ENCODE measurements at places on chromosomes 6 and 20. TPM values are rescaled to one million over a fixed set of nuclear protein-coding genes. Genes with fewer than 3 reads are reported as not detected.

DAAM2 gene
- 15.7 TPM for total RNA-seq

ZGPAT gene
- 35.5 TPM for total RNA-seq

GNMT gene
- not detected for total RNA-seq

TP53TG5 gene
- 0.14 TPM for total RNA-seq

FAM217A gene
- total RNA-seq = not detected

ENPP4 gene
- 24.0 TPM for total RNA-seq

TXLNB gene
- total RNA-seq = 6.6 TPM

BEND6 gene
- total RNA-seq = 0.79 TPM

EYA4 gene
- 0.27 TPM for total RNA-seq

GMEB2 gene
- 20.3 TPM for total RNA-seq

ESR1 gene
- not detected for total RNA-seq

DNA sequence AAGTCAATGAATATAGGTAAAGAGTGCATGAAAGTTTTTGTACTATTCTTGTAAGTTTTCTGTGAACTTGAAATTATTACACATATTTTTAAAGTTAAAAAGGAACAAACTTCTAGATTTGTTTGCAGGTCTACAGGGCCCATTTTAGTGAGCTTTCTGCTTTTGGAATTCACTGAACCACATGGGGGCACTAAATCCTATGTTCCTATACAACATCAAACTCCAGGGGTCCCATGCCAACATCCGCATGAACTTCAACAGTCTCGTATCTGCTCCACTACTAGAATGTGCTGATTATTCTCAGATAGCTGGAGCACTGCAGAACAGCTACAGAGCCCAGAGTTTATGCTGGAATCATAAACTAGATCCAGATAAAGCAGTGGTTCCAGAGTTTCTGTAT is 347.9 kb upstream of the SPTLC3 start:
- DNase-seq = no peak

DNA sequence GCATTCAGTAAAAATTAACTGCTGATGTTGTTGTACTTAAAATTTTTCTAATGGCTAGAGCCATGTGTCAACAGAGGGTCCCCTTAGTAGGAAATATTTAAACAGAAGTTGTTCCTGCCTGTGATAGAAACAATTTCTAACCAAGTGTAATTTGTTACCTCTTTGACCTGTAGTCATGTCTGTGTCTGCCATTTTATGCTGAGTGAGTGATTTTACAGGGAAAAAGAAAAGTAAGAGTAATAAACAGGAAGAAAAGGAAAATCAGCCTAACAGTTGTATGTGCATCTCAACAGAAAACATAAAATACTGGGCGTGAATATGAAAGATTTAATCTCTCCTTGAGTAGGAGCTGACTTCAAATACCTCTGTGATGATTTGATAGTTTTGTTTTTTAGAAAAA is 172.0 kb downstream of the FARS2 start:
- DNase-seq = no peak

DNA sequence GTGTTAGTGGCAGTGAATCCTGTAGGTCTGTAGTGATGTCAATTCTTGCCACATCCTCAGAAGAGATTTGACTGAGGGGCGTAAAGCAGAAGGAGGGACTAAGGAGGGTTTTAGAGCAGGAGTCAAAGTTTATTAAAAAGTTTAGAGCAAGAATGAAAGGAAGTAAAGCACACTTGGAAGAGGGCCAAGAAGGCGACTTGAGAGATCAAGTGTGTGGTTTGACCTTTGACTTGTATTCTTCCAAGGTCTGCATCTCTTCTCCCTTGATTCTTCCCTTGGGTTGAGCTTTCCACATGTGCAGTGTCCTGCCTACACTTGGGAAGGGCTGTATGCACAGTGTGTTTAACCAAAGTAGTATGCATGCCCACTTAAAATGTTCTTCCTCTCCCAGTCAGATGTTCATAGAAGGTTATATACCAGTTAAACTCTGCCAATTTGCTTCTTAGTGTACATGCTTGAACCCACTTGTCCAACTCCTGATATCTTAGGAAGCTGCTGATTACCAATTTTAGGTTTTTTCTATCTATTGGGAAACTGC is 627.6 kb downstream of the MMUT start:
- no peak for DNase-seq

GRCh38 chr6:63964366-63964765 is 328.8 kb downstream of the PHF3 start:
- no peak for DNase-seq

GRCh38 chr6:87658516-87658915 is 43.5 kb downstream of the AKIRIN2 start:
- no peak for DNase-seq

- DNase-seq = no peak
Observed at GRCh38 chr20:64000906-64001305, 20.0 kb downstream of the PRPF6 start.

DNA sequence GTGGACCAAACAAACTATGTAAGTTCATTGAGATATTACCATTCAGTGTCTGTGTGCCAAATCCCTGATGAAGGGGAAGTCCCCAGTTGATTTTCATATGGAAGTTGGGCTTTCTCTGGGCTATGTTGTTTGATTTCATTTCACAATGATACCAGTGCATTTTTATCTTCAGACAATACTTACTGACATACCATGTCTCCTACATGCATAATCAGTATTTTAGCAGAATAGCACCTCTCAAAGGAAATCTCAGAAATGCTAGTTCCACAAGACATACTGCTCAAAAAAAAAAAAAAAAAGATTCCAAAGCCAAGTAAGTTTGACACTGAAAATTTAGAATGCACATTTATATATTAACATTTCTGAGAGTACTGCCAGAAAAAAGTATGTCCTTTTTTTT is 168.8 kb upstream of the RNF217 start:
- no peak for DNase-seq

- DNase-seq = no peak
Observed at GRCh38 chr20:21266191-21266536, 37.0 kb upstream of the XRN2 start.

- no peak for DNase-seq
Observed at GRCh38 chr6:8686077-8686476, 250.7 kb upstream of the SLC35B3 start.

DNA sequence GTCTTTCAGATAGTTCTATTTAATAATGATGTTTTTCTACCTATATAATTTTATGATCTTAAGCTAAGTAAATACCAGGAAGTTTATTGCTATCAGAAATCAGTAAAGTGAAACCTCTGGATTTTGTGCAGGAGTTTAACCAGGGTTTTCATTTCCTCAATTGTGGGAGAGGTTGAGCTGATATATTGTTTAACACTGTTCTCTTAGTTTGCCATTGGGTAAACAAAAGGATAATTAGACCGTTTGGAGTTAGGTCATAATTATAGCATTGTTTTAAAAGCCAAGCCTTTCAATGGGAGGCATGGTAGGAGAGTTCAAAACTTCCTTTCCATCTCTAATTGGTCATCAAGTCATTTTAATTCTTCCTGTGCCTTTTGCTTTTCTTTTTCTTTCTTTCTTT is 58.7 kb downstream of the STXBP5 start:
- DNase-seq = no peak

- no peak for DNase-seq
Observed at GRCh38 chr6:134478764-134479399, 161.0 kb upstream of the SGK1 start.

DNA sequence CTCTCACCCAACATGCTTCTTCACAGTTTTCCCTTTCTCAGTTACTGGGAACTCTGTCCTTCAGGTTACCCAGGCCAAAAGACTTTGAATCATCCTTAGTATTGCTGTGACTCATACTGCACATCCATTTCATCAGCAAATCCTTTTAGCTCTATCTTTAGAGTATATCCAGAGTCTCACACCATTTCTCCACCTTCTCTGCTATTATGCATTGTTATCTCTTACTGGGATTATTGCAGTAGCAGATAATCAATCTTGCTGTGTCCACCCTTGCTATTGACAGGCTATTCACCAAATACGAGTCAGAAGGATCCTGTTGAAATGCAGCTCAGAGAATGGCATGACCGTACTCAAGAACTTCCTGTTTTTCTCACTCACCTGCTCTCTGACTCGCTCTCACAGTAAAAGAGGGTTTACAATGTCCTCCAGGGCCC is 57.3 kb downstream of the BCKDHB start:
- DNase-seq = no peak

DNA sequence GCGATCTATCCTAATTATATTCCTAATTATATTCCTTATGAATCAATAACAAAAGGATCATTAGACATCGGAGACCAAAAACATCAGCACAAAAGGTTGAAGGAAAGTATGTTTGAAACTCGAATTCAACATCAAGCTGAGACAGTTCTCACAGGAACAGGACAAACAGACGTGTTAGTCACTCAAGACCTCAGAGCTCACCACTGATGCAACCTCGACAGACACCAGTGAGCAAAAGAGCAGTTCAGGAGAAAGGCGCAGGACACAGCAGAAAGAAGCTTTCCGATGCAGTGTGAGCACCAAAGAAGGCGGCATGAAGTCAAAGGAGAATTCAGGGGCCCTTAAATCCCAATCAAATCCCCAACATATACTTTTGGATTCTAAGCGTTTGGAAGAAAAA is 6.3 kb upstream of the RAMACL start:
- DNase-seq = no peak

GRCh38 chr20:51656726-51657260 is 111.4 kb downstream of the ATP9A start:
- no peak for DNase-seq

DNA sequence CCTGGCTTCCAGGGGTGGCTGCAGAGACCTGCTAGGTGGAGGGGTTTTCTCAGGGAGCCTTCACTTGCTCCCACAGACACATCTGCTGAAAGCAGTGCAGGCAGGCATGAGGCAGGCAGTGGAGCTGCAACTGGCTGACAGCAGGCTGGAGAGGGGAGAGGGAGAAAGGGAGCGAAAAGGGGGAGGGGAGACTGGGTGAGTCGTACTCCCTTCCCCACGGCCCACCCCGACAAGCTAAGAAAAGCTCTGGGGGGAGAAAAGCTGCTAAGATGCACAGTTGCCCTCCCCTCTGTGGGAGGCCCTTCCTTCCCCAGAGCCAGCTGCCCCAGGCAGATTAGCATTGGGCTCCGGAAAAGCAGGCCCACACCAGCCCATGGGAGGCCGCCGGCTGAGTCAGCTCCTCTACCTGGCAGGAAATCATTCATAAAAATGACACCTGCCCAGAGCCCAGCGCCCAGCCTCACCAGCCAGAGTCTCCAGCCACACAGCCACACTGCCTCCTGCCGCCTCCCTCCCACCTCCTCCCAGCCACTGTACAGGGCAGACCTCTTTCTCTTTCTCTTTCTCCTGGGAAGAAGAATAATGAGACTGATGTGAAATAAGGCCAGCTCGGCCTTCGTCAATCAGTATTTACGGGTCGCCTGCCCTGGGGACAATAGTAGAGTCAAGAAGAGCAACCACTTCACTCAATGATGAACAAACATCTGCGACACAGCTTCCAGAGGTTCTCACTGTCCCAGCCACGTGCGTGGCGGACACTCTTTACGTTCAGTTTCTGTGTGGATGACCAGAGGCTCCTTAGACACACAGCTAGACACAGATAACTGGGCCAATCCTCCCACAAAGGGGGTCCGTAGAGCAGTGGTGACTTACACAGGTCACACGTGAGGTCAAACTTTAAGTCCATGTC is 7.7 kb upstream of the C20orf203 start:
- no peak for DNase-seq

DNA sequence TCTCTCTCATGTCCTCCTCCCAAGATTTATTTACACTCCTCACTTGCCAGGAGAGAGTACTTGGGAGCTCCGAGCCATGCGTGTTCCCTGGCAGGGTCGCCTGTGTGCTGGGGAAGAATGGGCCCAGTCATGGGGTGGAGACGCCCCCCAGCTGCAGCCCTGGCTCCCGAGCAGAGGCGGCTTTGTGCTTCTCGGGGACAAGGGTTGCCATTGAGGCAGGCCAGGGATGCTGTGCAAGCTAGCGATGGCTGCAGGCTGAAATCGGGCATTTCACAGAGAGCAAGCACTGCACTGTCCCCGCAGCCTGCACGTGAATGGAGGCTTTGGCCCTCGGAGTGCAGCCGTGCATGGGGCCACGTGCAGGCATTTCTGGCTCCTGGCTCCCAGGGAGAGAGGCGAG is 23.8 kb downstream of the PHACTR3 start:
- no peak for DNase-seq

DNA sequence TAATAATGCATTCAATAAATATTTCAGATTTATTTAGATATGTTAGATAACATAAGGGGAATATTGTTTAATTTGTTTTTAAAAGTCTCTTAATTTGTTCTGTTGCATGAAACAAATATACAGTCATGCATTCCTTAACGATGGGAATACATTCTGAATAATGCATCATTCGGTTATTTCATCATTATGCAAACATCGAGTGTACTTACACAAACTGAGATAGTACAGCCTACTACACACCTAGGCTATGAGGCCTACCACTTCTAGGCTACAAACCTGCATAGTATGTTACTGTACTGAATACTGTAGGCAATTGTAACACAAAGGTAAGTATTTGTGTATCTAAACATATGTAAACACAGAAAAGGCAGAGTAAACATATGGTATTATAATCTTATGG is 118.7 kb downstream of the EPHA7 start:
- DNase-seq = no peak

- DNase-seq = no peak
Observed at GRCh38 chr20:52410731-52411234, 219.2 kb upstream of the ZFP64 start.

- no peak for DNase-seq
Observed at GRCh38 chr20:11200423-11200822, 526.6 kb upstream of the JAG1 start.

- DNase-seq = no peak
Observed at GRCh38 chr6:63525186-63525878, 46.9 kb upstream of the LOC128125822 start.

- no peak for DNase-seq
Observed at GRCh38 chr20:50819349-50819748, 24.5 kb downstream of the BCAS4 start.

DNA sequence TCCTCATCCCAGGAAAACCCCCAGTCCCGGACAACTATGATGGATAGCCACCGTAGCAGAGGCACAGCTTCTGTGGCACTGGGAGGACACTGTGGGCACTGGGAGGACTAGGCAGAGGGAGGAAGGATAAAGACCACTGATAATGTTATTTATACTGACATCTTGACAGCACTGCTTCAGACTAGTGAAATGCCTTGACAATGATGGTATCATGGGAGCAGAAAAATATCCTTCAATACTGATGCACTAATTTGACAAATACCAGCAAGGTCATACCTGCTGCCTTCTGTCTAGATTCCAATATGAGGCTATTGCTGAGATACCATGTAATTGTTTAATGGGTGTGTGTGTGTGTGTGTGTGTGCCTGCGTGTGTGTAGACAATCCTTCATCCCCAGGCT is 148.6 kb downstream of the PHACTR1 start:
- no peak for DNase-seq

DNA sequence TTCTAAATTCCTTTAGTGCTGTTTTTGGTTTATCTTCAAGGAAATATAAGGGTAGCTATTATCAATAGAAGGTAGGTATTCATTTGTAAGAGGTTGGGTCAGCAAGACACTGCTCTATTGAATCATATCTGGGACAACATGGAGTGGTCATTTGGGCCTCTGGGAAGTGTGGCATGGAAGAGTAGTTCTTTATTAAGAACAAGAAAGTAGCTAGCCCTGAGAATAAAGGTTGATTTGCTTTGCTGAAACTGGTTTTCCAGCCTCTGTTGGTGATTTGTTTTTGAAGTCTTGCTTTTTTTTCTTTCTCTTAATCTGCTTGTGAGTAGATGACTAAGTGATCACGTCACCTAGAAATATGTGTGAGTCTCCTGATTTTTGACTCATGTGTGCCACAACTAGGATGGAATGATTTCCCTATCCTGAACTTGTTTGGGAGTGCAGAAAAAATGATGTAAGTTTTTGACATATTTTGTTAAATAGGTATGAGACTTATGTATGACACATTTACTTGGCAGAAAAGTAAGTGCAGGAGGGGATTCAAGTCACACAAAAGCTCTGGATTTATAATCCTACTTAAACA is 381.8 kb downstream of the CENPW start:
- no peak for DNase-seq

Data from transverse colon (tissue), 4 donors.